ENCODE measurements at places on chromosomes 6 and 20.

DNA sequence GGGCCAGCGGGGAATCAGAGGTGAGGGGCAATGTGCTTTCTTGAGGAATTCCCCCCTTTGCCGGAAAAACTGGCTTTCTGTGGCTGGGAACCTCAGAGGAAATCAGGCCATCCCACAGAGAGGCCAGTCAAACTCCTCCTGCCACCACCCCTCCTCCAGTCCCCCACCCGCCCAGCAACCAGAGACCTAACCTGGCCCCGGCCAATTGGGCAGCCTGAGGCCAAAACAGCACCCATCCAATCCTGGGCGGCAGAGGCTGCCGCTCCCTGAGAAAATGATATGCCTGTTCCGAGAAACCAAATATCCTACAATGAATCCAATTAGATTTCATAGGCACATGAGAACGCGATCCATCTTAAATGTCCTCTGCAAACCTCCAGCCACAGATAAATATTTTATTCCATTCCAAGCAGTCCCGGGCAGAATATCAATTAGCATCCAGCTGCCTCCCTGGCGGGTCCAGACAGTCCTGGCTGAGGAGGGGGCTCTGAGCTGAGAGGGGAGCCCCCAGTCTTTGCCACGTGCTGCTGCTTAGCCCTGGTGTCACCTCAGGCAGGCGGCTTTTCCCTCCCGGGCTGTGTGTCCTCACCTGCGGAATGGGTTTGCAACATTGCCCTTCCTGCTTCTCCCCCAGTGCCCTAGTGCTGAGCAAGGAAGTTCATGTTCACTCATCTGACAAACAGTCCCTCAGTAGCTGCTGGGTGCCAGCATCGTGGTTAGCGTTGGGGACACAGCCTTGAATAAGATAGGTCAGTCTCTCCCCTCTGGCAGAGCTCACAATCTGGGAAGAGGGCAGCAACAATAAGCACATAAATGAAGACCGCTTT is 95.0 kb downstream of the DLGAP4 start:
- DNase-seq: no peak
- no peak overlapping the region for H3K4me3 ChIP-seq
- no peaks in the 10 kb centered on the region for H3K36me3 ChIP-seq
- no peak overlapping the region for H3K27ac ChIP-seq

DNA sequence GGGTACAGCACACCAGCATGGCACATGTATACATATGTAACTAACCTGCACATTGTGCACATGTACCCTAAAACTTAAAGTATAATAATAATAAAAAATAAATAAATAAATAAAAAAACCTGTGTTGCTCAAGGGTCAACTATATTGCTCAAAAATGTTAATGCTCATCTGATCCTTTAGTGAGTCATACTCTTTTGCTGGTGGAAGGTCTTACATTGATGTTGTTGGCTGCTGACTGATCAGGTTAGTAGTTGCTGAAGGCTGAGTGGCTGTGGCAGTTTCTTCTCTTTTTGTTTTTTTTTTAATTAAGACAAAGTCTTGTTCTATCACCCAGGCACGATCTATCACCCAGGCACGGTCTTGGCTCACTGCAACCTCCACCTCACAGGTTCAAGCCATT is 29.6 kb upstream of the SMIM26 start:
- no peak overlapping the region for H3K27ac ChIP-seq
- no peaks in the 10 kb centered on the region for H3K4me1 ChIP-seq
- H3K27me3 ChIP-seq: no peaks in the 10 kb centered on the region
- DNase-seq: no peak

GRCh38 chr6:17808609-17809008 is 101.9 kb upstream of the NUP153 start:
- no peak overlapping the region for H3K27ac ChIP-seq
- no peaks in the 10 kb centered on the region for H3K4me1 ChIP-seq
- no peak for DNase-seq
- no peaks in the 10 kb centered on the region for H3K36me3 ChIP-seq
- no peak overlapping the region for H3K4me3 ChIP-seq
- H3K27me3 ChIP-seq: no peaks in the 10 kb centered on the region

DNA sequence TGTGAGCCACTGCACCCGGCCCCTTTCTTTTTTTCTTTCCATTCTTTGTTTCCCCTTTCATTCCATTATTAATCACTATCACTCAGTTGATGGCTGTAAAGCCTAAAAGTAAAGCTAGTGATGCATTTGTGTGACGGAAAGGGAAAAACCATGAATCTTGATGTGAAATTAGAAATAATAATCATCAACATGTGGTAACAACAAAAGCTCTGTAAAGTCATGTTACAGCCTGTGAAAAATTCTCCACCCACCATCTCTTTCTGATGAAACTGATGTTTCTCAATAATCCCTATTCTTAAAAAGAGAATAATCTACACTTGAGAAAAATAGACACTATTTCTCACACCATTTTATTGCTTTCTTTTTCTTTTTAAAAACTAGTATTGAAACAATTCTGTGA is 80.0 kb downstream of the CRYBG1 start:
- no peaks in the 10 kb centered on the region for H3K36me3 ChIP-seq
- DNase-seq: no peak
- no peak overlapping the region for H3K4me3 ChIP-seq
- peaks cover 4% of the 10 kb centered on the region for H3K27me3 ChIP-seq

DNA sequence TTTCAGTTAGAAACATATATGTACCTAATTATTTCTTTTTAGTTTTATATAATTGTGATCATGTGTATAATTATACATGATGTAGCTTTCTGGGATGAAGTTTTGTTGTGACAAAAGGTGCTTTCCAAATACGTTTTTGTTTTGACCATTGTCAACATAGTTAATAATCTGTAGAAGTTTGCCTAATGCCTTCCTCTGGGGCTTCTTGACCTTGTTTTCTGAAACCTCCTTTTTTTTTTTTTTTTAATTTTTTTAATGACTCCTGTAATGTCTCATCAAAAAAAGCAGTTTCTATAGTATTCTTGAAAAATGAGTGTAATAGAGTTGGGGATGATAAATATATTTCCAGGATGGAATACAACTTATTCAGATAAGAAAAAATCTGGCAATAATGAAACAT is 434.7 kb upstream of the SOX4 start:
- no peak overlapping the region for H3K4me3 ChIP-seq
- H3K4me1 ChIP-seq: no peaks in the 10 kb centered on the region
- no peak overlapping the region for H3K27ac ChIP-seq
- H3K36me3 ChIP-seq: no peaks in the 10 kb centered on the region
- H3K27me3 ChIP-seq: no peaks in the 10 kb centered on the region
- DNase-seq: no peak

DNA sequence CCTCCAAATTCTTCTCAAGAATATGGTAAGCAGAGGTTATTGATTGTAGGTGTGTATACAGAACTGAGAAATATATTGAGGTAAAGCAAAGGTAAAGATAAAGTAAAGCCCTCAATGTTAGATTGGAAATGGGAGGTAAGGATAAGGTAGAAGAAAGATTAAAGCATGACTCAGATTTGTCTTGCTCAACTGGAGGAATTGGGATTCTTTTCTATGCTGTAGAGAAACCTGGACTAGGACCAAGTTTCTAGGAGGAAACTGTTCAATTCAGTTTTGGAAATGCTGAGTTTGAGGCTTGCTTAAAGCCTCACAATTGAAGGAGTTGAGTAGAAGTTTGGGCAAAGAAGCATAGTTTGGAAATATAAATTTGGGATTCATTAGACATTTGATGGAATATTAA is 634.0 kb upstream of the PTCHD4 start:
- no peak for DNase-seq
- no peak overlapping the region for H3K27ac ChIP-seq
- H3K27me3 ChIP-seq: no peaks in the 10 kb centered on the region
- H3K4me1 ChIP-seq: no peaks in the 10 kb centered on the region
- H3K4me3 ChIP-seq: no peak overlapping the region
- no peaks in the 10 kb centered on the region for H3K36me3 ChIP-seq

- H3K4me1 ChIP-seq: no peaks in the 10 kb centered on the region
- H3K36me3 ChIP-seq: no peaks in the 10 kb centered on the region
- peaks cover 18% of the 10 kb centered on the region for H3K27me3 ChIP-seq
- no peak for DNase-seq
Measured at GRCh38 chr6:41463062-41463930, 82.9 kb upstream of the FOXP4 start.

Measured in CD4-positive, alpha-beta T cell (primary cell).